ENCODE measurements at places on chromosomes 7 and 10.

GRCh38 chr7:136637813-136638212, 230.6 kb upstream of the CHRM2 start:
- DNase-seq: no peak

GRCh38 chr7:81779706-81780105, 9.9 kb upstream of the HGF start:
- no peak for DNase-seq

GRCh38 chr7:87833130-87833529, 43.0 kb downstream of the SLC25A40 start:
- DNase-seq: no peak

DNA sequence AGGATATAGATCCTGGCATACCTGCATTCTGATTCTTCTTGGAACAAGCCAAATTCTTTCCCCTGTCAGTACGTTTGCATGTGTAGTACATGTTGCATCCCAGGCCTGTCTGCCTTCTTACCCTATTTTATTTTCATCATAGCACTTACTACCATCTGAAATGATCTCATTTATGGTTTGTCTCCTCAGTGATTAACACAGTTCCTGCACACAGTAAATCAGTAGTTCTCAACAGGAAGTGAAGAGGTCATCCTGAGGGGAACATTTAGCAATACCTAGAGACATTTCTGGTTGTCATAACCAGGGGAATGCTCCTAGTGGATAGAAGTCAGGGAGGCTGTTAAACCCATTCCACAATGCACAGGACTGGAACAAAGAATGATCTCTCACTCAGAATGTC, 38.2 kb upstream of the SLC26A4 start:
- no peak for DNase-seq

DNA sequence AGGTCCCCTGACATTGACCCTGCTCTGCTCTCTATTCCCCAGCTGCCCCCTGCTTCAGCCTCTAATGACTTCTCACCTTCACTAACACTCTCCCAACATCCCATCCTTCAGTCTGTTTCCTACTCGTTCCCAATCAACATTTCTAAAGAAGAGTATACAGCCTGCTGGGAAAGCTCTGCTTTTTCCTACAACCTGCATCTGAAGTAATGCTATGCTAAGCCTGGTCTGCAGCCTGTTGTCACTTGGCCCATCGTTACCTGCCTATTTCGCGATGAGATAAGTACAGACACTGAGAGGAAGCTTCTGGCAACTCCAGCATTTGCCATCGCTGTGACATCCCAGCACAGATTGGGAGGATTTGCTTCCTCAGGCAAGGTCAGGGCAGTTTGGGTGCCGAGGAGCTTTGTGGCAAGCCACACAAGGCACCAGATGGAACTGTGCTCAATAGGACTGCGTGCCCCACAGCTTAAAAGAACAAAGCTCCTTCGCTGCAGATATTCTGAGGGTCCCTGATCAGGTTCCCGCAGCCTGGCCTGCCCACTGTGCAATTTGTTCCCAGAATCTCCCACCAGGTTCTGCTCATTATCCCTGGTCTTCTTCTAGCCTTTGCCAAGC, 51.4 kb downstream of the PKD1L1 start:
- DNase-seq: no peak

GRCh38 chr7:30915751-30916150, 4.1 kb downstream of the AQP1 start:
- DNase-seq: no peak

GRCh38 chr7:68733219-68734153, 864.8 kb upstream of the AUTS2 start:
- no peak for DNase-seq

- DNase-seq: peak; percentile 62
Observed at GRCh38 chr10:63464402-63465292, 1.1 kb downstream of the JMJD1C start.

DNA sequence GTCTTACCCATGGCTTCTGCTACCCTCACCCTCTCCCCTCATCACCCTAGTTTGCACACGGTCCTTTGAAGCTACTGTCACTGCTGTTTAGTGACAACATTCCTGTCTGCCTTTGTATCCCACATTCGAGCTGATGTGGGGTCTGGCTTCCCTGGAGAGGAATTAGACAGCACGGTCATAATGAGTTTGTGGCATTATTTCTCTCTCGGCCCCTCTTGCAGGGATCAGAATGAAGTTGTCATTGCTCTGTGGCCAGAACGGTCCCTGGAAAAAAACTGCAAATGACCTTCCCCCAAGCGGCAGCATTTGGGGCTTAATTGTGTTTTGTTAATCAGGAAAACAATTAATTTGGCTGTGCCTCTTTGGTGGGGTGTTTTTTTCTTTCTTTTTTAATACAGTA, 317.2 kb upstream of the PODXL start:
- no peak for DNase-seq

GRCh38 chr10:81108516-81109199, 571.0 kb downstream of the SH2D4B start:
- DNase-seq: no peak

GRCh38 chr10:118557946-118558345, 37.5 kb downstream of the PRLHR start:
- no peak for DNase-seq

- DNase-seq: peak; percentile 62
Observed at GRCh38 chr10:26555719-26556368, 117.7 kb downstream of the APBB1IP start.

DNA sequence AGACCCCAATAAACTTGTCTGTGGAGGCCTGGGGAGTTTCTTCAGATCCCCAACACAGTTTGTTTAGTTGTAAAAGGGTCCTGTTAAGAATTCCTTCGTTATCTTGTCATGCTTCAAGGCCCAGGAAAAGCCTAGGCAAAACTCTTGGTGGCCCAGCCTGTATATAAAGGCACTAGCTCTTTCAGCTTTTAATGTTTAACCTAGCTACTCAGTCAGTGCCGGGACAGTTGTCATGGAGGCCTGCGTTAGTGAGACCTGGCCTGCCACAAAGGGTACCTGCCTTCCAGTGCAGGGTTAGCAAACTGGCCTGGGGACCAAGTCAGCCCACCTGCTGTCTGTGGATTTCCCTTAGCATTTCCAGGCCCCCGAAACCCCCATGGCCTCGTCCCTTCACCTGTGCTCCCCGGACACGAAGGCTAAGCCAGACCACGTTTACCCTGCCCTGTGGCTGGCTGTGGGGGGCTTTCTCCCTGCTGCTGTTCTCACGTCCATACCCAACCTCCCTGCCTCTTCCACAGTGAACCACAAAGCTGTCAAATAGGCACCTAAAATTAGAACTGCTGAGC, 96.9 kb upstream of the PPP2R2D start:
- no peak for DNase-seq

GRCh38 chr7:107877731-107878382, 13.1 kb upstream of the DLD start:
- DNase-seq: no peak
